AG08395 (cell line): ENCODE measurements at places on chromosomes 11 and 22.

DNA sequence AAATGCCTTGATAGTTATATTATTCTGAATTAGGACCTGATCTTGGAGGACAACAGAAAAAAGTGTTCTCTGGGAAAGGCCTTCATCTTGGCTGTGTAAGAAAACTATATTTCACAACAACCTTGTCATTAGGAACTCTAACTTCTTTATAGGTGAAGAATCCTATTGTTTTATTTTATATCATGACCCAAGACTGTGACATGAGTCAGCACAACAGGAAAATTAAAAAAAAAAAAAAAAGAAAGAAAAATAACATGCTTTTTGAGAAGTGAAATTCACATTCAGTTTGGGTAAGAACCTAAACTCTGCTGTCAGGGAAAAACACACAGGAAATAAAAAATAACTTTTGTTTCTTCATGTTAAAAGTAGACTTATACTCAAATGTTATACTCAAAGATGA, 11.7 kb upstream of the FOLR2 start:
- DNase-seq = no peak

DNA sequence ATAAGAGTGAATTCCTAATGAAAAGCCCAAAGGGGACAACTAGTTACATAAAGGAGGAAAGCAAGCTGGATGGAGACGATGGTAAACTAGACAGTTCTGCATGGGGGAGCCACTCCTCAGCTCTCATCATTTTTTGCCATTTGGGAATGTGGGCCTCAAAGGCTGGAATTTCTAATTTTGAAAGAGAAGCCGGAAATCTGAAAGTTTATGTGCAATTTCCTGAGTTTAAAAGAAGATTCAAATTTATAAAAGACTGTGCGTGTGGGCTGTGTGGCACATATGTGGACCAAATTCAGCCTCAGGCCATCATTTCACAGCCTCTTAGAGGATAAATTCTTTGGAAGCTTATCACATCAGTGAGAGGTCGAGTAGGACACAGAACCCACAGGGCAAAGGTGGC, 18.3 kb upstream of the CRY2 start:
- no peak for DNase-seq

- no peak for DNase-seq
Observed at GRCh38 chr11:27363576-27364117, 632 bp upstream of the CCDC34 start.

GRCh38 chr22:19823902-19824211, 30.8 kb downstream of the GNB1L start:
- DNase-seq = no peak

DNA sequence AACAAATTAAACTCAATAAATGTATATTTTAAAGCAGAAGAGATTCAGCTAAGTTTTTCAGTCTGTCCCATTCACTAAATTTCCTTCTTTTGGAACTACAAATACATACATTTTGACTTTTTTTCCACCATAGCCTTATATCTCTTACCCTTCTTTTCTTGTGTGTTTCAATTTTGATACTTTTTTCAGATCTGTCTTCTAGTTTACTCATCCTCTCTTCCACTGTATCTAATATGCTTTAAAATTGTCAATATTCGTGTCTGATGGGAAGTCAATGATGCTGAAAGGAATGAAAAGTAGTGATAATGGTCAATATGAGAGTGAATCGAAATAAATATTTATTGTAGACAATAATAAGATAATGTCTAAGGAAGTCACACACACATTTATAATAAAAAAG, 332.3 kb upstream of the KIRREL3 start:
- DNase-seq = no peak

DNA sequence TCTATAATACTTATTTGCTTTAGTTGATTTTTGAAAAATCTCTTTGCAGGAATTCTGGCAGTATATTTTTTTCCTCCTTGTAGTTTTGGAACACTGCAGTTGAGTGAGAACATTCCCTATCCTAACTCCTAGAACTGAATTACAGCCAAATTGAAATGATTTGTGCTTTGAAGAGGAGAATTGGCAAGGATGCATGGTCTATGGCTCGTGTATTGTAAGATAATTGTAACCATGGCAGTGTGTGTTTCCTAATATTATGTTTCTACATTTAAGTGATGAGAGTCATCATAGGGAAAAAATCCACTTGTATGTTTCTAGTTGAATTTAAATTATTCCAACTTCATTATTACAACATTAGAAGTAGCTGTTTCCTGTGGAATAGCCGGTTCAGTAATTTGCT, 80.9 kb upstream of the MYO18B start:
- no peak for DNase-seq

- no peak for DNase-seq
Observed at GRCh38 chr22:44537467-44537866, 39.4 kb upstream of the RTL6 start.

DNA sequence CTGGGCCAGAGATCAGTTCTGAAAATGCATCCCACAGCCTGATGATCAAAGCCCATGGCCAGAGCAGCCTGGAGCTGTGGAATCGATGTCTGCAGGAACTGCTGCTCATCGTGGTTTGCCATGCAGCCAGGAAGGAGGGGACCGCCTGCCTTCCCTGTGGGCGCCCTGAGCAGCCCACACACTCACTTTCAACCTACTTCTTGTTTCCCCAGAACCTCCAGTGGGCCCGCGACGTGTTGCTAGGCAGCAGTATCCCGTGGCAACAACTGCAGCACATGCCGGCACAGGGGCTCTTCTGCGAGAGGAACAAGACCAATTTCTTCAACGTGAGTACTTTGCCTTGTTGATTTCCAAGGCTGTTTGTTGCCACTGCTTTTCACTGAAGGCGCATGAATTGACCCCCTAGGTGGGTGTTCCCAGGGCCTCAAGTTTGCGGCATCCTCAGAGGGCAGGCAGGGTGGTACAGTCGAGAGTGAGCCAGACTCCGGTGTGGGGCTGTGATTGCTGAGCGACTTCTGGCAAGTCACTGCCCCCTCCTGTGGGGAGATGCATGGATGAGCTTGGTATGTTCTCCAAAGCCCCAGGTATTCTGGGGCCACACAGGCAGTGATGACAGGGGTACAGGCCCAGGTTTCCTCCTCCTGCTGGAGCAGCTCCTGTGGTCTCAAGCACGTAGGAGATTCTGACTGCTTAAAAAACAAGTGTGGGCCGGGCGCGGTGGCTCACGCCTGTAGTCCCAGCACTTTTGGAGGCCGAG, 47.0 kb upstream of the SUSD2 start:
- DNase-seq = no peak

DNA sequence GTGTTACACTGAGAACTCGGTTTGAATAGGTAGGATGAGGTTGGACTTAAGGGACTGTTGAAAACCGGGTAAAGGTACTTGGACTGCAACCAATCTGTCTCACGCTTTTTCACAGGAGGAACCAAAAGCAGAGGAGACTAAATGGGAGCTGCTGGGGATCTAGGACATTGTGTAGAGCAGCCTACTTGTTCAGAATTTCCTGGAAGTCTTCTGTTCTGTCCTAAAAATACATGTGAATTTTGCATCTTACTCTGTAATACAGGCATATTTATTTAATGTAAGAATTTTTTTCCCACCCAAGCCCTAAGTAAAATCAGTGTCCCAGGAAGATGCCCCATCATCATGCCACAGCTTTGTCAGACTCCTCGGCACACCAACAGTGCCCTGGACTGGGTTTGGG, 52.1 kb upstream of the TBCEL start:
- DNase-seq = no peak

GRCh38 chr11:20131788-20132666, 28.2 kb downstream of the DBX1 start:
- DNase-seq = peak; percentile 76

DNA sequence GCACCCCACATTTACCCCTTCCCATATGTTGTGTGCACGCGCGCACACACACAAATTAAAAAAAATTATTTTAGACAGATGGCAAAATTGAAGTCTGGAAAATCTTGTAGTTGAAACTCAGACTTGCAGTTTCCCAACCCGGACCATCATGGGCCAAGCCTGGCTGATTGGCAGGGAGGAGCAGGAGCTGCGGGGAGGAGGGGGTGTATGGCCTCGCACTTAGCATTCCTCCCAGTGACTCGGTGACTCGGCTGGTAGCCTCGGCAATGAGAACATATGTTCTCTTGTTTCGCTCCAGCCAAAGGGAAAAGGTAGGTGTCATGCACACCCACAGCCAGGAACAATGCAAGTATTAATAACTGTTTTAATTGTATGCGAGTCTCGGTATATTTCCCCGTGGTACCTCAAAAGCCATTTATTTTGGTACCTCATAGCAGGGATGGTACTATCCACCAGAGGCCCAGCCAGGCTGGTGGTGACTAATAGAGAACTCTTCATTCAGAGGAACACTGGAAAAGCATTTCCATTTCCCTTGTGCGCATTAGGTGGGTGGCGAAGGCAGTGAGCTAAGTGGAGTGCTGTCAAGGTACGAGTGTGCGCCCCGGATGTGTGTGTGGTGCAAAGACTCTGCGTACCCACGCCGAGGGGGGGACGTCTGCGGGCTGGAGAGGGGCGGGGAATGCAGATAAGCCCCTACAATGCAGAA, 92.5 kb downstream of the DSCAML1 start:
- no peak for DNase-seq

GRCh38 chr11:17351510-17352176, at the start of gene NCR3LG1:
NCR3LG1 (plus strand) TSS chr11:17351800; CDS start chr11:17351970, 170 bp downstream.
- DNase-seq = peak; percentile 62

DNA sequence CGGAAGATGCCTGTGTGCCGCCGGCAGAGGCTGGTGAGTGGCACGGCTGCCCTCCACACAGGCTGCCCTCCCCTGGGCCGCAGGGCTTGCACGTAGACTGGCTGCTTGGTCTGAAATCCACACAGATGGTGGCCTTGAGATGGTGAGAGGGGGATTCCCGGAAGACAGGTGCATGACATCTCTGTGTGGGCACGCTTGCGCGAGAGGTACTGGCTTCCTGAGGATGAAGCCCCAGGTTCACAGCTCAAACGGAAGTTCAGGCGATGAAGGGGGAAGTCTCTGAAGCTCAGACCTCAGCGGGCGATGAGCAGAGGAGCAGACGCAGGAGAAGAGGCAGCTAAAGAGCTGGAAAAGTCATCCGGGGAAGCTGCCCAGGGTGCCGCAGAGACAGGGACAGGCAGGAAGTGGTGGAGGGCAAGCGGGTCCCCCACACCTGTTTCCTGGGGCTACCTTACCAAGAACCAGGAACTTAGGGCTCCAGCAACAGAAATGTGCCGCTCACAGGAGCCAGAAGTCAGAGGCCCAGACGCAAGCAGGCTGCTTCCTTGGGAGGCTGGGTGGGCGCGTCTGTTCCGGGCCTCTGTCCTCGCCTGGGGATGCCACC, 7.2 kb downstream of the CRELD2 start:
- no peak for DNase-seq

- DNase-seq = peak; percentile 20
Observed at GRCh38 chr11:76371170-76371569, 9.8 kb downstream of the THAP12 start.

GRCh38 chr11:22785251-22785650, 44.4 kb downstream of the SVIP start:
- no peak for DNase-seq

GRCh38 chr11:473962-474785, 24.1 kb downstream of the PTDSS2 start:
- DNase-seq = no peak

GRCh38 chr11:66523611-66524010, 13.2 kb downstream of the BBS1 start:
- no peak for DNase-seq

DNA sequence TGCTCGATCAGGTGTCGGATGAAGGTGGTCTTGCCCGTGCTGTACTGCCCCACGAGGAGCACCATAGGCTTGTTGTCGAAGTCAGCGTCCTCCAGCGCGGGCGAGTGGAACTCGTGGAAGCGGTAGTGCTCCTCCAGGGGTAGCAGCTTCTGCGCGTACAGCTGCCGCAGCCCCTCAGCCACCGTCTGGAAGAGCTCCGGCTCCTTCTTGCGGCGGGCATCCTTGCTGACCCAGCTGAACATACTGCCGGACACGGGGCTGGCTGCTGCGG, 263 bp downstream of the EHD1 start:
- no peak for DNase-seq

DNA sequence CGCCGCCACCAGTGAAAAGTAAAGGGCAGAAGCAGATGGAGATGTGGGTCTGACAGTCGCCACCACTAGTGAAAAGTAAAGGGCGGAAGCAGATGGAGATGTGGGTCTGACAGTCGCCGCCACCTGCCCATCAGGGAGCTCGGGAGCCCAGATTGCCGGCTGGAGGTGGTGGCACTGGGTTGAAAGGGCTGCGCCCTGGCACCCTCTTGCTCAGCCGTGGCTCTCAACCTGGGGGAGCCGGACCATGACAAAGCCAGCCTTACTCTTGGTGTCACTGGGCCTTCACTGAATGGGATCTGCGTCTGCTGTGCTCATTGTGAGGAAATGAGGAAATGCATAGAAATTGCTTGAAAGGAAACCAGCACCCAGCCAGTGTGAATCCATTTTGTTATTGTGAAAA, 36.3 kb downstream of the AP2A2 start:
- DNase-seq = no peak

DNA sequence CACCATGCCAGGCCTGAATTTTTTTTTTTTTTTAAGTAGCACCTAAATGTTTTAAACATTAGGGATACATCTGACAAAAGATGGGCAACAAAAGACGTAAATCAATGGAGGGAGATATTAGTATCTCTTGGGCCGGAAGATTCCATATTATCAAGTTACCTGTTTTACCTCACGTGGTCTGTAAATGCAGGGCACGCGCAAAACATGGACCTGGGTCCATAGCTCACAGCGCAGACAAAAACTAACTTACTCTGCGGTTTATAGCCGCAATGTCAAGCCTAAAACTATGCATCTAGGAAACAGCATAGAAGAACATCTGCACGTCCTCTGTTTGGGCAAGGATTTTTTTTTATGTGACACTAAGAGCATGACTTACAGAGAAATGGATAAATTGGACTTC, 31.5 kb upstream of the PANX2 start:
- no peak for DNase-seq

GRCh38 chr11:8873741-8874405, 37.1 kb upstream of the AKIP1 start:
- no peak for DNase-seq
